ENCODE measurements at places on chromosomes 5 and 9. TPM values are rescaled to one million over a fixed set of nuclear protein-coding genes. Genes with fewer than 3 reads are reported as not detected.

GRCh38 chr5:109944461-109944860 lies 254.7 kb downstream of the MAN2A1 start:
- no peak for DNase-seq

Gene CDHR2
- 25.0 TPM for polyA plus RNA-seq

DNA sequence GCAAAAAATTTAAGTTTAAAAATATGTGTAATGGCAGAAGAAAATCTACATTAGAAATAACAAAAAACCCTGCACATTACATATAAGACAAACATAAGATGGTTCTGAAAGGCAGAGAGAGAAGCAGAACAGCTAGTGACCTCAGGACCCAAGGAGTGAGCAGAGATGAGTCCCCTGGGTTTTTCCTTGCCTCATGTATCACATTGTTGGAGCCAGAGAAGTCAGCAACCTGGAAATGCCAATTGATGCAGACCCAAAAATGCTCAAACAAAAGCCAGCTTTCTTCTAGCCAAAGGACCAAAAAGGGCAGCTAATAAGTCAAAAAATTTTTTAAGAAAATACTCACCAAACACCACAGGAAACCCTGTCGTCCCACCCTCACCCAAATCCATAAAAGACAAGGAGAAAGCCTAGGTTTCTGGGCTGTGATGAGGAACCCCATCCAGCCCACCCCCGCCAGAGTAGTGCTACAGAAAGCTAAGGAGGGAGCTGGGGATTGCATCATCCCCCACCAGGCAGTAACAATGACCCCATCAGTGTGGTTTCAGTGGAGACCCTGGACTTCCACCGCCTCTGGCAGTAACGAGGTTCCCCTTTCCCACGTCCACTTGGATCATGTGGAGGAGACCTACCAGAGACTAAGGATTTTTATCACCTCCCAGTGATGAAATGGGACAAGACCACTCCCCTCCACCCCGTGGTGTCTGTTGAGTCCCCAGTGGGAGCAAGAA lies 17.6 kb downstream of the DENND1A start:
- no peak for DNase-seq

GRCh38 chr5:109924237-109925107 lies 234.7 kb downstream of the MAN2A1 start:
- DNase-seq = no peak

- no peak for DNase-seq
Measured at GRCh38 chr5:73137563-73138530, 17.5 kb downstream of the TMEM171 start.

- DNase-seq = no peak
Measured at GRCh38 chr9:114374936-114375335, 12.8 kb downstream of the AKNA start.

GRCh38 chr5:133729800-133730199 lies 117.5 kb upstream of the FSTL4 start:
- no peak for DNase-seq

DNA sequence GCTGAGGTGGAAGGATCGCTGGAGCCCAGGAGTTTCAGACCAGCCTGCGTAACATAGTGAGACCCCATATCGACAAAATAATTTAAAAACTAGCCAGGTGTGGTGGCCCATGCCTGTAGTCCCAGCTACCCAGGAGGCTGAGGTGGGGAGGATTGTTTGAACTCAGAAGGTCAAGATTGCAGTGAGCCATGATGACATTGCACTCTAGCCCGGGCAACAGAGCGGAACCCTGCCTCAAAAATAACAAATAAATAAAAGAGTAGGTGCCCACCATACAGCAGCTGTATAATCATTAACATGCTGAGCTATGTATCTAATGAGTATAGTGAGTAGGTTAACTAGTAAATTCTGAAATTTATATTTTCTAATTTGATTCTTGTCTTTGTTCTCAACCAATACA lies 11.0 kb upstream of the ATP6V0E1 start:
- DNase-seq = peak; percentile 30

- no peak for DNase-seq
Measured at GRCh38 chr9:131727184-131727759, 12.6 kb downstream of the RAPGEF1 start.

Gene CAVIN4
- polyA plus RNA-seq = 5.8 TPM

GRCh38 chr5:142192286-142193113 lies 83.9 kb downstream of the NDFIP1 start:
- DNase-seq = no peak

DNA sequence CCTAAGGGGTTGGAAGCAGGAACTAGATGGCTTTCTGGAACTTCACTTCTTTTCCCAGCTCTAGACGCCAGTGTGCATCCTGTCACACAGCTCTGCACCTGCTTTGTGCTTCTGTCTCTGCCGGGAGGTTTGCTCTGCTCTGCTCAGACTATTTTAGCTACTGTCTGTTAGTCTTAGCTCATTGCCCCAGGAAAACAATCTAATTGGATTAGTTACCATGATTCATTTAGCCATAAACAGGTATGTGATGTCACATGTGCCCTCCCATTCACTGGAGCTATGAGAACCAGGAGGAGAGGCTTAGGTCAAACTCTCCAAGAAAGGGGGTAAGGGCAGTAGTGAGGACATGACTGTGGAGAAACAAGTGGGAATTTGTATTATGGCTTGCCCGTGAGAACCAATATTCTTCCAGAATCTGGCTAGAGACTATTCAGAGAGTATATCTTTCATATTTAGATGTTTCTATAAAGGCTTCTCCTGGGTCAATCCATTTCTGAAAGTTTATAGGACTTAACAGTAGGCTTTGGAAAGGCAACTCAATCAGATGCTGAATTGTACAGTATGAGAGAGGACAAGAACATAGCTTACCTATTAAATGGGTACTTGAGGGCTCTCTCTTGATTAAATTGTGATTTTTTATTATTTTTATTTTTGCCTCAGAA lies 22.4 kb upstream of the NREP start:
- no peak for DNase-seq

- no peak for DNase-seq
Measured at GRCh38 chr5:64786372-64786771, 17.6 kb downstream of the CWC27 start.

DNA sequence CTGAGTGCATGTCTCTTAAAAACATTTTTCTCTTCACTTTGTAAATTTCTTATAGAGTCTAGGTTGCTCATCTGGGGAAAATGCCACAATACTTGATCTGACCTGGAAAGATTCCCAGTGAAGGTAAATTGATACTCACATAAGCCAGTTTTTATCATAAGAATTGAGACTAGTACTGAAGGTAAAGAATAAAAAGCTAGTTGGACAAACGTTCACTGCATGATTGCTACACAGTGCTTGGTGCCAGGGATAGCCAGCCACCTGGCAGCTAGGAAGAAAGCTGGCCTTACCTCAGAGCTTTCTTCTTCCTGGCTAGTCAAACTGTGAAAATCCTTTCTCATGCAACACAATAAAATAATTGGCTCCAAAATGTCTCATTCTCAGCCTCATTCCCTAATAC lies 77.1 kb downstream of the MUSK start:
- no peak for DNase-seq

Gene GPX8
- polyA plus RNA-seq = 76.2 TPM

DNA sequence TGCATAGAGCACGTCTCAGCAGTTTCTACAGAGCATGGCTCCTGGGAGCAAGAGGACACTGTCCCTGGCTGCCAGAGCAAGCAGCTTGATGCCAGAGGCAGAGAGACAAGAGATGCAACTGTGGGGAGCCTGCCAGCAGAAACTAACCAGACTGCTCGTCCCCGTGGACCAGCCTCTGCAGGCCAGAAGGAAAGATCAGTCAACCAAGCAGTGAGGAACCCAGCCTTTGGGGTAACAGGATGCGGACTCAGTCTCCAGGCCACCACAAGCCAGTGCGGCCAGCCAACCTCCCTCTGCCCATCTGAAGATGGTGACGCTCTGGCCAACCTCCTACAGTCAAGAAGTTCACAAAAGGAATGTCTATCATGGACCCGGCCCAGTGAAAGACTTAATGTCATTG lies 3.7 kb downstream of the SURF4 start:
- no peak for DNase-seq

- DNase-seq = peak; percentile 10
Measured at GRCh38 chr5:42876375-42876844, 64.7 kb upstream of the SELENOP start.

GRCh38 chr5:156913719-156914370 lies 49.2 kb downstream of the TIMD4 start:
- DNase-seq = no peak

DNA sequence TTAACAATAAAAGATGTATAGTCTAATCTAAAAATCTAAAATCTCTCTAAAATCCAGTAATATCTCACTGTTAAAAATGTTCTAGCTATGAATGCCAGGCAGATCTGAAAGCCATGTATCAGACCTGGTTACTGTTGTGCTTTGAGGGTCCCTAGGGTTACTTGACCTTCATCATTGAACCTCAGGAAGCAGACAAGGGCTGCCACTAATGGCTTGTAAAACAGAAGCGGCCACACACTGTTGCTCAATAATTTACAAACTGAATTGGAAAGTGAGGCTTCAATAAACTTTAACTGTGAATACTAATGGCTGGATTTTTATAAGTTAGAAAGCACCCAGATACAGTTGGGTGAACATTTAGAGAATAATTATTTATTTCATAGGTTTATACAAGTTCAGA lies 198.0 kb upstream of the RPS23 start:
- DNase-seq = no peak

DNA sequence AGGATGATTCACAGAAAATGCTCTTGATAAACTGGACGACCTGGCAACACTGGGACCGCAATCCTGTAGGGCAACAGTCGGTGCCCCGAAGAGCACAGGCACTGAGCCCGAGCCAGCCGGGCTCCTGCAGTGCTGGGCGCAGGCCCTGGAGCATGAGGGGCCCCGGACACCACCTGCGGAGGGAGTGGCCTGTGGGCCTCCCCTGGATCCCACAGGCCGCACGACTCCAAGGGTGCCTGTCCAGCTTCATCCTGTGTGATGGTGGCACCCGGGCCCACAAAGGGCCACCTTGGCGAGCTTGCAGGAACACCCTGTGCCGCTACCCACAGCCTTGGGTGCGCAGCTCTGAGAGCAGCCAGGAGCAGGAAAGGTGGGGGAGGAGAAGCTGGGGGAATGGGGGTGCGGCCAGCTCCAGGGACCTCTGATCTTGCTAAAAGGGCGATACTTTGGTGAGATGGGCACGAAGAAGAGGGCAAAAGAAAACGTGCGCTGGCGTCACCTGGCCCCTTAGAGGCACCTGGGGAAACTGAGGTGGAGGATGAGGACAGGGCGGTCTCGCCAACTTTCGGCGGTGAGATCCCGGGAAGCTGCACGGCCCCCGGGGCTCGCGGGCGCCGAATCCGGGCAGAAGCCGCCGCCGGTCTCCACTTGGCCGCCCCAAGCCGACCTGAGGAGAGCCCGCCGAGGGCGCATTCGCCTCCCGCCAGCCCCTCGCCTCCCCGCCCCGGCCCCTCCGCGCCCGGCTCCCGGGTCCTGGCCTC lies 722 bp downstream of the TBC1D9B start:
- no peak for DNase-seq

GRCh38 chr9:135530146-135530545 lies 8.9 kb downstream of the LCN1 start:
- no peak for DNase-seq
